Glutamatergic neuron (in vitro differentiated cells): ENCODE measurements at places on chromosomes 4 and X. TPM values are rescaled to one million over a fixed set of nuclear protein-coding genes. Genes with fewer than 3 reads are reported as not detected.

DNA sequence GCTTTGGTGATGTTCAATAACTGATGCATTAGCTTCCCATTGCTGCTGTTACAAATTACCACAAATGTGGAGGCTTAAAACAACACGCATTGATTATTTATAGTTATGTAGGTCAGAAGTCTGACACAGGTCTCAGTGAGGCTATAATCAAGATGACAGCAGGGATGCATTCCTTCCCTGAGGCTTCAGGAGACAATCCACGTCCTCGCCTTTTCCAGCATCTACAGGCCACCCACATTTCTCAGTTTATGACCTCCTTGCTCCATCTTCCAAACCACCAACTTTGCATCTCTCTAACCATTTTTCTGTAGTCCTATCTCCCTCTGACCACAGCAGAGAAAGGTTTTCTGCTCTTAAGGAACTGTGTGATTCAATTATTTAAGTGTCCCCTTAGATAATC lies 92.5 kb downstream of the GASK1B start:
- no peak for DNase-seq

DNA sequence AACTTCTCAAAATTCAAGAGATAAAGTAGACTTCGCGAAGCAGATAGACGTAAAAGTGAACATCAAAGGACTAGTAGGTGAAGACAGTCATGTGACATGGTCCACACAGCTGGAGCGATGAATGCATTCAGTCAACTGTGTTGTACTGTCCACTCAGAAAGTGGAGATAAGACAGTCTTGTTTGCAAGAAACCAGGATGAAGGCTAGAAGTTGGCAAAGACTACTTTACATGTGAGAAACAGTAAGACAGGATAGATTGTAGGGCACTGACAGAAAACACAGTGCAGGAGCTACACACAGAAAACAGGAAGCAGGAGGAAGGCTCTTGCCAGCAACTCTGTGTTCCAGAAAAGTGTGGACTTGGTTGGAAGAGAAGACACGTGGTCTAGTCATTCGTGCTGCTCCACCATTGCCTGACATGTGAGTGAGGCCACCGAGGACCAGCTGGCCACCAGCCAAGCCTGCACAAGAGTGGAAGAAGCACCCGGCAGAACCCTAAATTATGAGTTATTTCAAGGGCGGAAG lies 78.9 kb downstream of the FAT1 start:
- no peak for DNase-seq

Gene MYL5
- 13.6 TPM for total RNA-seq

Gene SSX2B
- total RNA-seq, result not detected

Gene TLR8
- total RNA-seq, result not detected
